Stimulated activated CD4-positive, alpha-beta T cell treated with anti-CD3 and anti-CD28 coated beads, Interleukin-2, amount 100 ng/mL, for 4 hours (primary cell): ENCODE measurements at places on chromosomes 5 and 9.

DNA sequence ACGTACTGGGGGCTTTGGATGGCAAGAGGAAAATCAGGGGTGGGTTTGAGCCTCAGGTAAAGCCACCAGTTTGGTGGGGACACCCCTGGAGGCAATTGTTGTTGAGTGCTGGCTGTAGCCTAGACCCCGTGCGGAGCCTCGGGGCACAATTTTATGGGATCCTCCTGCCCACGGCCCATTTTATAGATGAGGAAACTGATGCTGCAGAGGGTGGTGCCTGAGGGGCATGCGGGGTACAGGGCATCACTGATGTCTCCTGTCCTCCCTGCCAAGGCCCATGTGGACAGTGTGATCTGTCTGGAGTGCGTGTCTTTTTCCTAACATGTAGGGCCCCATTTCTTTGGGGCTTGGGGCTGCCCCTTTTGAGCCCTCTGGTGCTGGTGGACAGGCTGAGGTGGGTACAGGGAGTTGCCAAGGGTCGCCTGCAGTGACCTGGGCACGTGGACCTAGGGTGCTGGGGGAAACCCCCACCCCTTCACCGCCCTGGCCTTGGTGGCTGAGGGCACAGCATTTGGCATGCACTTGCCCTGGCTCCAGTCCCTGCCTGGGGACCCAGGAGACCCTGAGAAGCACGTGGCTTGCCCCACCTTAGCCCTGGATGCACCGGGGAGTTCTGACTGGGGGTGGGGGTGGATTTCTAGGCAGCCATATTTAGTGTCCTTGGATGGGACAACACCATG is 22.1 kb downstream of the WNK2 start:
- DNase-seq, result no peak

DNA sequence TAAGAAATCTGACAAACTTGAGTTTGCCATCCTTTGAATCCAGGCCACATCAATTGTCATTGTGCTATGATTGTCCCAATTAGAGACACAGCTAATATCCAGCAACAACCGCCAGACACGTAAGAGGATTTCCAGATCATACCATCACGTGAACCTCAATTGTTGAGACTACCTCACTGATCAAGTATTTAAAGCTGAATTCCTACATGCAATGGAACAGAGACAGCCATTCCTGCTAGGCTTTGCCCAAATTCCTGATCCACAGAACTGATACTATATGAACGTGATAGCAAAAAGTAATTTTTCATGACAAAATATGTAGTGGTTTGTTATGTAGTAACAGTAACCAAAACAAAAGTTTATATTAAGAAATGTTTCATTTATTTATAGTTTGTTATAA is 657.7 kb downstream of the PRR16 start:
- no peak for DNase-seq

GRCh38 chr5:134140530-134141201 is 26.2 kb downstream of the TCF7 start:
- peak; percentile 41 for DNase-seq

DNA sequence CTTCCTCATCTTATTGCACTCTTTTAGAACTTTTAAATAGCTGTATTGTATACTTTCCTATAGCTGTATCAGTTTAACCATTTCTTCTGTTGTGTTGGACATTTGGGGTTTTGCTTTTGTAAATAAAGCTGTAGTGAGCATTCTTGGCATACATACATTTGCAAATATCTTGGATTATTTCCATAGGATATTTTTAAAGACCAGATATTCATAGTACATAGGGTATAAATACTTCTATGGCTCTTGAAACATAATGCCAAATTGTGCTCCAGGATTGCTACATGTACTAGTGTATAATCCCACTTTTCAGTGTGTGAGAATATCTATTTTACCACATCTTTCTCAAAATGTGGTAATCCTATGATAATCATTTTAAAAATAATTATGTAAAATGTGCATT is 51.2 kb downstream of the SCAMP1 start:
- DNase-seq, result no peak

- DNase-seq, result no peak
Observed at GRCh38 chr5:86461169-86461956, 156.4 kb upstream of the COX7C start.

DNA sequence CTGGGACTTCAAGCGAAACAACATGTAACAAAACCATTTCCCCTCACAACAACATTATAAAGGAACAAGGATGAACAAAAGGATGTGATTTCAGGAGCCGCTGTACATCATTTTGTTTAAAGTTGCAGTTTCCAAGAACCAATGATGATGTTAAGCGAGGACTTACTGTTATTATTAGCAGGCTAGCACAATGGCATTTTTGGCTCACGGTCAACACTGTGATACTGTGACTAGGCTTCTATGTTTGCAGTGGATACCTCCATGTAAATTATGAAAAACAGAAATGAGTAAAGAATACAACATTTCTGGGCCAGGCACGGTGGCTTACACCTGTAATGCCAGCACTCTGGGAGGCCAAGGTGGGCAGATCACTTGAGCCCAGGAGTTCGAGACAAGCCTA is 113.0 kb downstream of the AUH start:
- DNase-seq, result no peak

GRCh38 chr5:131942016-131942415 is 3.4 kb downstream of the MEIKIN start:
- DNase-seq, result no peak

DNA sequence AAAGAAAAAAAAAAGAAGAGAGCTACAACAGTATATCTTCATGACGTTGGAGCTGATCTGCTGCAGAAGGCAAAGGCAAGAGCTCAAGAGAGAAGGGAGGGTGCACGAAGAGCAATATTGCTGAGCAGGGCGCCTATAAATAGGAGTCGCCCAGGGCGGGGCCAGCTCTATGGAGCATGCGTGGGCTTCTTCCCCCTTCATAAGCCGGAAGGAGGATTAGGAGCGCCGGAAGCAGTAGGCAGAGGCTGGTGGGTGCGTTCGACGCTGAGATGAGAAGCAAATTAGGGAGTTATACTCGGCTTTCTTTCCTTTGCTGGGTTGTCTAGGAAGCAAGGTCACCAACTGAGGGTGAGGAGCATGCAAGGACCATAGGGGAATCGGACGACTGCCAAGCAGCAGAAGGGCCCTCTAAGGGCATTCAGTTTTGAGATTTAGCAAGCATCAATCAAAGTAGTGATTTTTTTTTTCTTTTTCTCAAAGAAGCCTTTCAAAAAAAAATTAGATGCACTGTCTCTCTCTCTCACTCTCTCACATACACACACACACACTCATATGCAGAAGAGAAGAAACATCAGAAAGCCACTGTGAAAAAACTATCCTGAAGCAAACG is 496.7 kb downstream of the ENC1 start:
- no peak for DNase-seq

DNA sequence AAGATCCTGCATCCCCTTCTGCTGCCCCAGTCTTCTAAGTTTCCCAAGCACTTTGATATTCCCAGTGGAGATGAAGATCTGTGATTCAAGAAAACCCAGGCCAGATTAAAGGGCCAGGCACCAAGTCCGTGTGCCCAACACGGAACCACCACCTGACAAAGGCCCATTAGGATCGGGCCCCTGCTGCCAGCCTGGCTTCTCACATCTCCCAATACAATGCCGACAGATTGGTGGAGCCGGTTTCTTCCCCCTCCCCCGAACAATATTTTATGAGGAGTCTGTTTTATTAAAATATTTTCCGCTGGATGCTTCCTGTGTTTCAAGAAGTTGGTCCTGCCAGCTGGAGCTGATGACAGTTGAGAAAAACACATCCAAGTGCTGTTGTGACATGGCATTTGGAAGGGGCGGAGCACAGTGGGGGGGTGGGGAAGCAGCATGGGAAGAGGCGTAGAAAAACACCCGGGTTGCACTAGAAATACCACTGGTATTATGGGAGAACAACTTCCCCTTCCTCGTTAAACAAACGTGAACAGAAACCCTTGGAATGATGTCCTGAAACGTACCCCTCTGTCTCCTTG is 45.0 kb downstream of the CRB2 start:
- DNase-seq, result no peak

DNA sequence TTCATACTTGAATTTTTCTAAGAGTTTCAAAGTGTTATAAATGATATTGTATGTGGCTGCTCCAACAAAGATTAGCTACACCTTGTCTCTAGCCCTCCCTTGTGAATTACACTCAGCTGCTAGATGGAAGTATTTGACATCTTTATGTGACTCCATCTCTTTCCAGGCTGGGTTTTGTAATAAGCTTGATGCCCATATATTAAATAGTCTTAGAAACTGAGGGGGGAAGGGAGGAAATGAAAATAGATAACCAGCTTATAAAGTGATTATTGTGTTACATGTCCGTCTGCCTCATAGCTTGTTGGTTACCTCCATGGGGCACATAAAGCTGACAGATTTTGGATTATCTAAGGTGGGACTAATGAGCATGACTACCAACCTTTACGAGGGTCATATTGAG is 63.4 kb downstream of the CD180 start:
- no peak for DNase-seq

GRCh38 chr5:1515921-1516571 is 7.7 kb downstream of the LPCAT1 start:
- DNase-seq, result no peak

- DNase-seq, result no peak
Observed at GRCh38 chr5:170056561-170057267, 49.0 kb upstream of the FOXI1 start.

GRCh38 chr5:16577677-16578076 is 39.1 kb downstream of the RETREG1 start:
- no peak for DNase-seq

DNA sequence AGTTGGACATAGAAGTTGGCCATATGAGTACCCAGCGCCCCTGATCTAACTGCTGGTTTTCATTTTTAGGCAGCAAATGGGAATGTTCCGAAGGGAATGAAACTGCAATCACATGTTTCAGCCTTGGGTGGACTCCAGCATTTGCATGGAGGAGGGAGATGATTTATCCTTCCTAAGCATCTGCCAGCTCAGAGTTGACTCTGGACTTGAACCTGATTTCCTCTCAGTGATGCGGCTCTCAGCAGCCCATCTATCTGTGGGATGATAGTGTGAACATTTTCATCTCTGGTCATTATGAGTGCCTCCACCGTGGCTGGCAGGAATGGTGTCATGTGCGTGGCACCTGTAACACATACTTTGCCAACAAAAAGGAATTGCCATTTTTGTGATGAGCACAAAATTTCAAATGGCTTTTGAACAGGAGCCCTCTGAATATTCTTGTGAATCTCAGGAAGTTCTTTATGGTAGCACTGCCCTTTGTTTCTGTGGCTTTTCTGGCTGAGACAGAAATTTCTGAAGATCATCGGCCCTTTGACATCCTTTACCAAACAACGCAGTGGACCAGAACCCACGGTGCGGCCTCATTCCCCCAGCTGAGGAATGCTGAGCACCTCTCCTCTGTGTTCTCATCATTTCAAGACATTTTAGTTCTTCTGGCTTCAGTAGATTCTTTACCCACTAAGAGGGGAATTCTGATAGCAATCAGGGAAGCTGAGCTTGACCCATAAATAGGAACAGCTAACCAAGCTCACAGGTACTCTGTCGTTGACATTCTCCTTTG is 28.5 kb downstream of the FUBP3 start:
- DNase-seq, result no peak

- no peak for DNase-seq
Observed at GRCh38 chr5:132090107-132090506, 16.5 kb downstream of the CSF2 start.

DNA sequence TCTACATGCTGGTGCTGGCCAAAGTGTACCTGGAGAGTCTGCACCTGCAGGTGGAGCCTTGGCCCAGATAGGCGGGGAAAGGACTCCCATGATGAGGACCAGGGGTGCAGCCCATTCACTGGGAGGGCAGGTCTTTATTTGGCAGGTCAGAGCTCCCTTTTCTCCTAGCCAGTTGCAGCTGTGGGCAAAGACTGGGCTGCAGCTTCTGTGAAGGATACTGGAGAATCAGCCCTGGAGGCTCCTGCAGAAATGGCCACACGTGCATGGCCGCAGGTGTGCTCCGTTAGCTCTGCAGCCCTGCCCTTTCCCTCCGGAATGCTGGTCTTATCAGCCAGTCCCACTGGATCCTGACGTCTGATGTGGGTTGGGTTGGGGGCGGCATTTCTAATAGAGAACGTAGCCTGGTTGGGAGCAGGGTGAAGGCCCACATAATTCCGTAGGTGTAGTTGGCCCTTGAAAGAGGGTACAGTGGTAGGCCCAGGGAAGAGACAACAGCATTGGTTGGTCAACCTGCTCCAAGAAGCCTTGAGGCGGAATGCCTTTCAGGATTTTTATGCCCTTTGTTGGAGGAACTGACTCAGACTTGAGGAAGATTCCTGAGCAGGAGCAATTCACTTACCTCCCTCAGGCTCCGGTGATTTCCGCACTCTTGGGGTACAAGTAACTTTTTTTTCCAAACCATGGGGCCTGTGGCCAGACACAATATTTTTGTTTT is 22.0 kb upstream of the TIFAB start:
- DNase-seq, result no peak

GRCh38 chr5:115815006-115815692 is 1.3 kb downstream of the CDO1 start:
- DNase-seq, result no peak

DNA sequence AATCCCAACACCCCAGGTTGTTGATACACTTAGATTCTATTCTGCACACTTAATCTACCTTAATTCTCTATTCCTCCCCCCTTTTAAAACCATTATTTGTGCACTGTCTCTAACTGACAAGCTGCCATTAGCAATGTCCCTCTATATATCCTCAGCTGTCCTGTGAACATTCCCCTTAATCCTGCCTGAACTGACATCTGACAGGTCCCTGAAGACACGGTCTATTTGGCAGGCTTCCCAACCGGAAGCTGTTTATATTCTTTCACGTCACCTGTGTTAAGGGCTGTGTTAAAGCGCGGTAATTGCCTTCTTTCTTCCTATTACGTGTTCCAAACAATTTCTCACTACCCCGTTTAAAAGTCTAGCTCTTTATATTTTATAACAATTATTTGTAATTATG is 277.3 kb downstream of the CDH9 start:
- DNase-seq, result no peak

GRCh38 chr9:105693435-105694189 is 729 bp upstream of the TMEM38B start:
- DNase-seq, result no peak

DNA sequence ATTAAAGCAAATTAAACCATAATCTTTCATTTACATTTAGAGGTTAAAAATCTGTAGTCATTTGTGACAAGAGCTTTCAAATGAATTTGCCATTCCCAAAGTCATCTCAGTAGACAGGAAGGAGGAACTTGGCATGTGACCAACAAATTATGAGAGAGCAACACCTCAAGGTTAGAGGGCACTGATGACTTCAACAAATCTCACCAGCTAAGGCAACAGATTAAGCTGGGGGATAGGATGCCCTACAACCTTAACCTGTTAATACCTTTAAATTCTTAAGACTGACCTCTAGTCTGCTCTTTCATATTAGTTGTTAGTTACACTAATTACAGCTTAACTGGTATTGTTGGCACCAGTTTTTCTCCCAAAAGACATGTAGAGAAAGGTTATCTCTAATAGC is 18.4 kb downstream of the POU5F2 start:
- no peak for DNase-seq

- no peak for DNase-seq
Observed at GRCh38 chr9:95026148-95026524, 291.4 kb downstream of the FANCC start.

DNA sequence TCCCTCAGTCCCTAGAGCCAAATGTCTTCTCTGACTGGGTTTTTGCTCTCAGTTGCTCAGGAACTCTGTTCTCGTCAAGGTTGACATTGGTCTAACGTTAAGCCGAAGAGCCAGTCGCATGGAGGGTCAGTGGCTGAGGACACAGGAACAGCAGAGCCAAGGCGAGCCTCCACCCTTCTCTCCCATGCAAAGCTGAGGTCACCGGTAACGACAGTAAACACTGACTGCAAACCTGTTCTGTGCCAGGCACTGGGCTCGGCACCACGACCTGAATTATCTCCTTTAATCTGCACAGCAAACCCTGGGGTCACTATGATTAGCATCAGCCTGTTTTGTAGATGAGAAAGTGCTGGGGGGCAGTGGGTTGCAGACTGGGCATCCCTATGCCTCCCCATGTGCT is 171.0 kb downstream of the COL23A1 start:
- DNase-seq, result no peak
